ENCODE measurements at places on chromosomes 2 and 18. TPM values are rescaled to one million over a fixed set of nuclear protein-coding genes. Genes with fewer than 3 reads are reported as not detected.
A peak's percentile ranks its signal among the peaks of the same experiment; 100 is the strongest.

The TXNDC2 gene
- 0.18 TPM for total RNA-seq

The POTEI gene
- not detected for total RNA-seq

The C1GALT1C1L gene
- total RNA-seq, result 0.28 TPM

The ATOH8 gene
- total RNA-seq, result 7.9 TPM

The LDLRAD4 gene
- total RNA-seq, result not detected

The VIL1 gene
- total RNA-seq, result not detected

The SEC11C gene
- total RNA-seq, result 10.6 TPM

The LRP2 gene
- not detected for total RNA-seq

The TMEM150A gene
- 4.8 TPM for total RNA-seq

The PARD3B gene
- 15.3 TPM for total RNA-seq

The LYG2 gene
- total RNA-seq, result not detected

The EFHD1 gene
- not detected for total RNA-seq

The PLEK gene
- under 0.01 TPM for total RNA-seq

The SNORC gene
- 0.28 TPM for total RNA-seq

DNA sequence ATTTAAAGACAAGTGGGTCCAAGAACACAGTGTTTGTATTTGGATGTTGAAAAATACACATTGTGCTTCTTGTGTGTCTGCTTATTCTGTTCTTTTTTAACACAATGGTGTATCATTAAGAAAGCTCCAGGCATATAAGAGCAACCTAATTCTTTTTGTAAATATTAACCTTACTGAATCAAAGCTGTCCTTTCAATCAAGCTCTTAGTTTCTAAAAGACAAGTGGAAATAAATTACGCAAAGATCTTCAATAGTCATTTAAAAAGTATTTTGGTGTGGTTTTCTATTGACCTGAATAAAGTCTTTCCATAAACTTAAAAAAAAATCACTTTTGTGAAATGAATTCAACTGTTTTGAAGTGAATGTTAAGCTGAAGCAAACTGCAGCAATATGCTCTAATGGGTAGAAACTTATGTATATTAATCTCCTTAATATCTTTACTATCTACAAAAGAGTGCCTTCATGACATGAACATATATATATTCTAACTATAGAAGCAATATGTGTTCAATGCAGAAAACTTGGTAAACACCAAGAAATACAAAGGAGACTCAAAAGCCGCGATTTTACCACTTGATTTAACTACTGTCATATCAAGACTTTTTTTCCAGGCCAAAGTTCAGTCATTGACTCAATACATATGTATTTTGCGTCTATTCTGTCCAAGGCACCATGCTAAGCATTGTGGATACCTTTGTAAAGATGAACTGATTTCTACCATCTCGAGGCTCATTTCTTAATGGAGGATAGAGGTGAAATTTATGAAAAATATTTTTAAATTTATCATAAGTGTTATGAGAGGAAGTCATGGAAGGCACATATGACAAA, 97.7 kb downstream of the ARHGAP15 start:
- H3K27me3 ChIP-seq, result no peaks in the 10 kb centered on the region
- H3K27ac ChIP-seq, result no peak overlapping the region
- no peaks in the 10 kb centered on the region for H3K4me1 ChIP-seq
- H3K4me3 ChIP-seq, result no peak overlapping the region
- DNase-seq, result no peak

- DNase-seq, result no peak
- 0 out of 2 replicates have a peak, but pooled peaks cover 2% of the 10 kb centered on the region for H3K4me1 ChIP-seq
- no peaks in the 10 kb centered on the region for H3K36me3 ChIP-seq
- no peak overlapping the region for H3K27ac ChIP-seq
- H3K27me3 ChIP-seq, result peaks cover 4% of the 10 kb centered on the region
Measured at GRCh38 chr2:230968921-230969658, 26.8 kb upstream of the SPATA3 start.

DNA sequence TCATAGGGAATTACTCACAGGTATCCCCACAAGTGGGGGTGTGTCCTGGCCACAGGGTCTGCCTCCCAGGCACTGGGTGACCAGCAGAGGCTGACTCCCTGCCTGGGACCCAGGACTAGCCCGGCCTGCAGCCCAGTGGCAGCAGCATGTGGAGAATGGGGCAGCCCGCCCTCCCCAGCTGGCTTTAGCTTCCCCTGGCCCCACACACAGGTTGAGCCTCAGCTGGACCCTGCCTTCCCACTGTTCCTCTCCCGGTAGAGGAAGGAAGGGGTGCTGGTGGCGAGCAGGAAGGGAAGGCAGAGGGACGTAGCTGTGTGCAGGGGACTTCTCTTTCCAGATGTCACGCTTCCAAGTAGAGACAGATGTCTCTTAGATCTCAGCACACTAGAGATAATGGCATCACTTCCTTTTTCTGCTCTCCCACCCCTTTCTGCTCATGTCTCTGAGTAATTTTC, 51.4 kb downstream of the EMILIN2 start:
- peak; percentile 43 for DNase-seq
- H3K4me1 ChIP-seq, result peaks cover 5% of the 10 kb centered on the region
- no peaks in the 10 kb centered on the region for H3K36me3 ChIP-seq
- no peak overlapping the region for H3K27ac ChIP-seq

- H3K4me3 ChIP-seq, result no peak overlapping the region
- no peak overlapping the region for H3K27ac ChIP-seq
- H3K27me3 ChIP-seq, result no peaks in the 10 kb centered on the region
- no peaks in the 10 kb centered on the region for H3K36me3 ChIP-seq
- H3K4me1 ChIP-seq, result no peaks in the 10 kb centered on the region
Measured at GRCh38 chr2:129061069-129061768, 742.6 kb upstream of the HS6ST1 start.

DNA sequence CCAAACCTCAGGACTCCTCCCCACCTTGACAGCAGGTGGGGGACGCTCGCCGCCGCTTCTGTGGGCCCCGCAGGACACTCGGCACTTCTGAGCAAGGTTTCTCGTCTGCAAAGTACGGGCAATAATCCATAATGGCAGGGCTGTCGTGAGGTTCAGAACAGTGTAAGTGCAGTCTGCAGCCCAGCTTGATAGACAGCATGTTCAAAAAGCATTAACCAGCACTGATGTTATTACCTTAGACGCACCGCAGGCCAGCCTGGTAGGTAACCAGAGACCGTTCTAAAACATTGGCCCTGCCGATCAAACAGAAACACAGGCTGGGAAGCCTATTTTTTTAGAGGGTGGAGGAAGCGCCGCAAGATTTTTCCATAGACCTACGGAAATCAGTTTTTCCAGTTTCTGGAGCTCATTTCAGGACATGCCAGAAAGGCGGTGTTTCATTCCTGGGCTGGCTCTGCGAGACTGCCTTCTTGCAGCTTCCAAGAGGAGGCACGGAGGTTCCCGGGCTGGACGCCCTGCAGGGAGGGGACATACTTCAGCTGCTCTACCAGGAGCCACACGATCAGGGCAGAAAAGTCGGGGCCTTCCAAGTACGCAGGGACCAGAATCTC, 148.7 kb downstream of the TPO start:
- 0 out of 2 replicates have a peak, but pooled peaks cover 2% of the 10 kb centered on the region for H3K4me1 ChIP-seq
- no peak overlapping the region for H3K4me3 ChIP-seq
- no peaks in the 10 kb centered on the region for H3K36me3 ChIP-seq
- H3K27me3 ChIP-seq, result peaks cover 28% of the 10 kb centered on the region
- DNase-seq, result no peak

DNA sequence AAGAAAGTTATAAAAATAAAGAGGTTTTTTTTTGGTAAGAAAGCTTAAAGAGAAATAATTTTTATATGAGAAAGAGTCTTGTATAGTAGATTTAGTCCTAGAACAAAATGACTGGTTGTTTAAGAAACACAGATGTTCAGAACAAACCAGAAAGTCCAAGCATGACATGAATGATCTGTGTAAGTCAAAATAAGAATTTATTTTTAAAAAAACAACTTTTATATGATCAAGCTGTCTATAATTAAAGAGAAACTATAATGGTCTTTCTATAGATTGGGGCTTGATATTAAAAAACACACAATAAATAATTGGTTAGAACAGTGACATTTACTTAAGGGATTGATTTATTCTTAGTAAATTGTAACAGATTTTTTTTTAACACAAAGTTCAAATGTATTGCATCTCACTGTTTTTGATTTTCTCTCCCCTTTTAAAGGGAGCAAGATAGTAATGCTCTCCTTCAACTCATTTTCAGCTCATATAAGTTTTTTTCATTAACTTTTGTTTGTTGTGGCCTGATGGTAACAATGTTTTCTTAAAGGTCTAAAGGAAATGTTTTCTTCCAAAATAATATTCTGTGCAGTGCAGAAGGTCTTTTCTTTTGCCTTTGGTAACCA, 1256.8 kb downstream of the LRP1B start:
- no peak overlapping the region for H3K4me3 ChIP-seq
- no peak for DNase-seq
- no peaks in the 10 kb centered on the region for H3K27me3 ChIP-seq
- H3K36me3 ChIP-seq, result no peaks in the 10 kb centered on the region
- H3K27ac ChIP-seq, result no peak overlapping the region

- H3K36me3 ChIP-seq, result no peaks in the 10 kb centered on the region
- H3K4me3 ChIP-seq, result no peak overlapping the region
- no peak for DNase-seq
- H3K27ac ChIP-seq, result no peak overlapping the region
Measured at GRCh38 chr2:99111945-99112344, 29.6 kb upstream of the C2orf15 start.

GRCh38 chr18:59881728-59882656, 17.8 kb upstream of the PMAIP1 start:
- H3K4me1 ChIP-seq, result peaks cover 20% of the 10 kb centered on the region
- H3K4me3 ChIP-seq, result no peak overlapping the region
- H3K36me3 ChIP-seq, result no peaks in the 10 kb centered on the region

DNA sequence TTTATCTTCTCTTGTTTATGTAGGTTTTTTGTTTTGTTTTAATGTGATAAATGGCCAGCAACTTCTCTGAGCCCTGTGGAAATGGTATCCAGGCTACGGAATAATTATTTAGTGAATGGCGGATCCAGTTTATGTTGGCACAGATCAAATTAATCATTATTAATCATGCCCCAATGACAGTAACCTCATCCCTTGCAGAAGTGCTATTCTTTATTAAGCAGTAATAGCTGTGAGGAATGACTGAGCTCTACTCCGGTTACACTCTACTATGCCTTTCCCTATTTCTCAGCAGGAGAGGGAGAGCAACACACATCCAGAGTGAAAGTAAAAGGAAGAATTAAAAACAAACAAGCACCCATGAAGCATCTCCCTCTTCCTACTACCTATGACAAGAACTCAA, 84.8 kb downstream of the SETBP1 start:
- no peak overlapping the region for H3K27ac ChIP-seq
- no peaks in the 10 kb centered on the region for H3K27me3 ChIP-seq
- H3K4me1 ChIP-seq, result no peaks in the 10 kb centered on the region
- H3K36me3 ChIP-seq, result no peaks in the 10 kb centered on the region

GRCh38 chr2:161107265-161107664, 53.0 kb upstream of the TANK start:
- DNase-seq, result no peak
- H3K4me1 ChIP-seq, result no peaks in the 10 kb centered on the region
- no peaks in the 10 kb centered on the region for H3K27me3 ChIP-seq
- no peak overlapping the region for H3K27ac ChIP-seq

DNA sequence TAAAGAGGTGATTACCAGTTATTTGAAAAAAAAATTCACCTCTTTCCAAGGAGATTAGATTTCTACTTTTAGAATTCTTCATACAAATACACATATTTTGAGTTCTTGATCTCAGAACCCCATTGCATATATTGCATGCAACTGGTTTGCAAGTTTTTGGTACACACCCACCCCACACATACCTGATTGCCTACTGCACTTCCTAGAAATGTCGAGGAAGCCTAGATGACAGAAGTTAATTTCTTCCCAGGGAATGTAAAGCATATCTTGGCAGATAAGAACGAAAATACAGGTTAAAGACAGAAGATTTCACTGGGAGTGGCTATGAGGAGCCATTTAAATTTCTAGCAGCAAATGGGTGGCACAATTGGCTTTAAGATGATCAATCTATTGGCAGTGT, 67.1 kb upstream of the IL1R1 start:
- peaks cover 8% of the 10 kb centered on the region for H3K4me1 ChIP-seq
- H3K27me3 ChIP-seq, result no peaks in the 10 kb centered on the region
- no peaks in the 10 kb centered on the region for H3K36me3 ChIP-seq
- H3K4me3 ChIP-seq, result no peak overlapping the region
